NCI-H526 treated with DMSO at 0.1 percent for 48 hours (cell line): ENCODE measurements at places on chromosomes 16 and 17.

DNA sequence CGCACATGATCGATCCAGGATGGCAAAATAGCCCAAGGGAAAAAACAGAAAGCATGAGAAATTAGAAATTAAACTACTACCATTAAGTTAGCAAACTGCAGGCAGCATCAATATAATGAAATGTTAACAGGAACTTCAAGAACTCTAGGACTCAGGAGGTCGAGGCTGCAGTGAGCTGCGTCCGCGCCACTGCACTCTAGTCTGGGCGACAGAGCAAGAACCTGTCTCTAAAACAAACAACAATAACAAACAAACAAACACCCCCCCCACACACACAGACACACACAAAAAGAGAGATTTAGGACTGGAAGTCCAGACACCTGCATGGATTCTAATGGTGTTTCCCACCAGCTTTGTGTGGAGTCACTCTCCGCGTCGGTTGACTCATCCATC is 525 bp upstream of the SEPHS2 start:
- no peak for DNase-seq

GRCh38 chr17:75610103-75610984 is 22.7 kb downstream of the MYO15B start:
- DNase-seq, result no peak

DNA sequence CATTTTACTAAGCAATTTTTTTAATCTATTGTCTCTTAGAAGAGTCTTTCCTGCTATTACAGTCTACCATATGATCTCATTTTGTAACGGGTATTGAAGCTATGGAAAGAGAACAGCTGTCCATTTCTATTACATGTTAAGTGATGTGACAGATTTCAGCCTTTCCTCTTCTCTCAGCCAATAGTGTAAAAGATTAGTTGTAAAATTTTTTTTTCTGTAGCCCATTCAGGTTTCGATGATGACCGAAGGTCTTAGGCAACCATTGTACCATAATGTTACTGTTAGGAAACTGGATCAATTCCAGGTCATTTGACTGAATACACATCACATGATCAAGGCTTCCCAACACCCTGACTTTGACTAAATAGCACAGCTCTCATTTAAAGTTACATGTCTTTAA is 147.6 kb upstream of the HLF start:
- peak; percentile 21 for DNase-seq

DNA sequence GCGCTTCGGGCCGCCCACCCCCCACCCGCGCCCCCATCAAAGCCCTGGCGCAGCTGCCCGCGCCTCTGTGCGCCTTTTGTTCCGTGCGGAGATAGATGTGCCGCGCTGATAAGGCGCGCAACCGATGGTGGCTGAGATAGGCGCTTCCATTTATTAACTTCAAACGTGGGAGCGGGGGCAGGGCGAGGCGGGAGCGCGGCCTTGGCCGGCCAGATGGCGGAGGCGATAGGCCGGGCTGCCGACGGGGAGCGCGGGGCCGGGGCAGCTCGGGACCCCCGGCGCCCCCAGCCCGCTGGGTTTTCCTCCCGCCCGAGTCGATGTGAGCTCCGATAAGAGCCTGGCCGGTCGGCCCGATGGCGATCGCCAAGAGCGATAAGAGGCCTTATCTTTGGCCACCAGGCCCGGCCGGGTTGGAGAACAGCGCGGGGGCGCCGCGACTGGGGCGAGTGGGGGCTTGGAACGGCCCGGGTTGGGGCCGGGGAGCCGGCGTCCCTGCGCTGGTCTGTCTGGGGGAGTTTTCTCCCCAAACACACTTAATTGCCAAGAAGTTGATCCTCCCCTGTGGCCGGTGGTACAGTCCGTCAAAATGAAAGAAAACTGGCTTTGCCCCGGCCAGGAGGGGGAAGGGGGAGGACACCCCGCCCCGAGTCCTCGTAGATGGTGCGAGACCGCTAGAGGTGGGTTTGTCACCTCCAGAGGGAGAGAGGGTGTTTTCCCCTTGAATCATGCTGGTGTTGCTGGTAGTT is 2.7 kb downstream of the ZFPM1 start:
- DNase-seq, result no peak

- no peak for DNase-seq
These were observed 4.3 kb upstream of the ZNF750 start for GRCh38 chr17:82843904-82844680.

GRCh38 chr16:87602001-87602775 is at the start of gene JPH3:
Gene JPH3 (plus strand): TSS chr16:87602508. CDS start chr16:87603147, 639 bp downstream.
- DNase-seq, result peak; percentile 23
